ENCODE measurements at places on chromosomes 6 and 20. TPM values are rescaled to one million over a fixed set of nuclear protein-coding genes. Genes with fewer than 3 reads are reported as not detected.

SMIM13 gene
- total RNA-seq, result 13.1 TPM

ZNF341 gene
- 2.4 TPM for total RNA-seq

DNA sequence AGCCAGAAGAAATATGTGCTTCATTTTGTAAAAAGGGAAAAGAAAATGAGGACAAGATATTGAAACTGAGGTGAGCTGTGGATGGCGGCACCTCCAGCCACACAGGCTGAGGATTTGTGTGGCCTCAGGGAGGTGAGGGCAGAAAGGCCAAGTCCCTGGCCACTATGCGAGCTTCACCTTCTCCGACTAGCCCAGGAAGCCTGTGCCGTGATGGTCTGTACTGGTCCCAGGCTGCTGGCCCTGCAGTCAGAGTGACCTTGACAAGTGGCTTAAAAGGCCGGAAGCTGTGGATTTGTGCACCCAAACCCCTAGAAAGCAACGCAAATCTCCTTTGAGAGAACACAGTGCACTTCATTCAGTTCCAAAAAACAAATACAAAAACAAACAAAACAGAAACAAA, 48.1 kb downstream of the WDR27 start:
- DNase-seq, result no peak

- no peak for DNase-seq
Observed at GRCh38 chr6:41694815-41695526, 40.4 kb downstream of the TFEB start.

- peak; percentile 70 for DNase-seq
Observed at GRCh38 chr6:26401987-26402658, at the start of gene BTN3A1. Gene BTN3A1 (plus strand): TSS chr6:26402275. CDS start chr6:26405564, 3,289 bp downstream.

GRCh38 chr20:48689874-48690571, 137.8 kb downstream of the PREX1 start:
- no peak for DNase-seq

DNA sequence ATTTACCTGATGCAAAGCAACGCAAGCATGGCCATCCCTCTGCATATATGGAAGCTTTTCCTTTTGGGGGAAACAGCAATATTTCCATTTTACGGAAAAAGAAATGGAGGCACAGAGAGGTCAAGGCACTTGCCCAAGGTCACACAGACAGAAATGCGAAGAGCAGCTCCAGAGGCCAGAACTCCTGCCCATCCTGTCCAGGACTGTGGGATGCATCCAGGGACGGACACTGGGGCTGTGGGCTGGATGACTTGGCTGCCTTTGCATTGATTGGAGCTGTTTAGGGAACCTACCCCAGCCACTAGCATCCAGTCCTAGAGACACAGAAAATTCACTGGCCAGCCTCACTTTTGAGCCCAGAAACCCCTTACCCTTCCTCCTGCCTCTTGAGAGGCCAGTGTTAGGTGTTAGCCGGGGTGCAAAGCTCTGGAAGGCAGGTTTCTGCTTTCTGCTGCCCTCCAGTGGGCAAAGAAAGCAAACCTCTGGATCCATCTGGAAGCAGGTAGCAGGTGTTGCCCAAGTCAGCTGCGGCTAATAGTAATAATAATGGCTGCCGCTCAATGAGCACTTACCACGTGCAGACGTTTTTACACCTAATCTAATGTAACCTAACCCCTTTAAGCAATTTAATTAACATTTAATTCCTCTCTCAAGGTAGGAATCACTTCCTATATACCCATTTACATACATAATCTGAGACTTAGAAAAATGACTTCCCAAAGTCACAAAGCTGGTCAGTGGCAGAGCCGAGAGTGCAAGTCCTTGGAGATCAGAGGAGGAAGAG, 31.7 kb upstream of the CCN5 start:
- peak; percentile 53 for DNase-seq

GRCh38 chr20:59335377-59335776, 35.0 kb downstream of the EDN3 start:
- DNase-seq, result no peak

GRCh38 chr6:14217728-14218518, 100.4 kb downstream of the CD83 start:
- no peak for DNase-seq

DNA sequence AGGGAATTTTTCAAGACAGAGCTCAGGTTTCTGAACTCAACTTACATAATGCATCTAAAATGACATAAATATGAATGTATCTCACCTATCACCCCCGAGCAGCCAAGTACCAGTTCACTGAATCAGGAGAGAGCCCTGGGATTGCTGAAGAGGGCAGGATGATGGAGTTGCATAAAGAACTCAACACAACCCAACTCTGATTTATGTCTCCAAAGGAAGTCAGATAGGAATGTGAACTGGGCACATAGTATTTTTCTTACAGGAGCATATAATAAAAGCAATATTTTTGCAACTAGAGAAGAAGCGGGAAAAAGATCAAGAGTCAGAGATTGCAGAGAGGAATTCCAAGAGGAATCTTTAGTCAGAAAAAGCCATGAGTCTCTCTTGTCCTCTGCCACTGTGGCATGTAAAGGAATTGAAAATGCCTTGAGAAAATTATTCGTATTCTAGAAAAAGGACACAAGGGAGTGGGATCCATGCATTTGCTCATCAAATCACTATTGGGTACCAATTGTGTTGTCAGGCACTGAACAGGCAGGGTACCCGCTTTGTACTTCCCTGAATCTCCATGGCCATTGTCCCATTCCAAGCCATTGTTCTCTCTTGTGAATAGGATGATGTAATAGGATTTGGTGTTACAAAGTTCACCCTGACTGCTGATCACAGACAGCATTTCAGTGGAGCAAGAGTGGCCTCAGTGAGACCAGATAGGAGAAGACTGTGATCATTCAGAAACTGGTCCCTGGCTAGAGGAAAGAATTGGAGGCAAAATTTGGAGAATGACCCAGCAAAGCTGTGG, 16.3 kb downstream of the RIN2 start:
- DNase-seq, result no peak

GRCh38 chr6:7136859-7137334, 29.1 kb downstream of the RREB1 start:
- no peak for DNase-seq

- DNase-seq, result no peak
Observed at GRCh38 chr6:74741646-74742045, 464.2 kb downstream of the COL12A1 start.

DNA sequence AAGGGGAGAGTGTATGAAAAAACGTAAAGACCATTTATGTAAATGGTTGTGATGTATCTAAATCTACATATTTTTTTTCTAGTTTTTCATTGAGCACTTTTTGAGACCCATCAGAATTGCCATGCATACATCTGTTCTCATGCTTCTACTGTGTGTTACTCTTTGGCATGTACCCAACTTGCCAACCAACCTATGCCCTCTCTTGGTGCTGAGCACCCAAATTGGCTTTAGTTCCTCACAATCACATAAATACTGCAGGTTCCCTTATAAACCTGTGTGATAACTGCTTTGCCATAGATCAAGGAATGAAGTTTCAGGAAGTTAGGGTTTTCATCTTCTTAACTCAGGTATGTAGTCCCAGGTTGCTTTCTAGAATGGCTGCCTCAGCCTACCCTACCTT, 7.8 kb downstream of the ENPP3 start:
- DNase-seq, result no peak

- DNase-seq, result no peak
Observed at GRCh38 chr6:63816401-63816981, 180.9 kb downstream of the PHF3 start.

GRCh38 chr6:139587469-139587868, 213.0 kb upstream of the CITED2 start:
- no peak for DNase-seq

- DNase-seq, result no peak
Observed at GRCh38 chr6:105799056-105799455, 287.1 kb upstream of the PRDM1 start.

GRCh38 chr6:152957796-152958195, 25.0 kb downstream of the FBXO5 start:
- DNase-seq, result no peak

DNA sequence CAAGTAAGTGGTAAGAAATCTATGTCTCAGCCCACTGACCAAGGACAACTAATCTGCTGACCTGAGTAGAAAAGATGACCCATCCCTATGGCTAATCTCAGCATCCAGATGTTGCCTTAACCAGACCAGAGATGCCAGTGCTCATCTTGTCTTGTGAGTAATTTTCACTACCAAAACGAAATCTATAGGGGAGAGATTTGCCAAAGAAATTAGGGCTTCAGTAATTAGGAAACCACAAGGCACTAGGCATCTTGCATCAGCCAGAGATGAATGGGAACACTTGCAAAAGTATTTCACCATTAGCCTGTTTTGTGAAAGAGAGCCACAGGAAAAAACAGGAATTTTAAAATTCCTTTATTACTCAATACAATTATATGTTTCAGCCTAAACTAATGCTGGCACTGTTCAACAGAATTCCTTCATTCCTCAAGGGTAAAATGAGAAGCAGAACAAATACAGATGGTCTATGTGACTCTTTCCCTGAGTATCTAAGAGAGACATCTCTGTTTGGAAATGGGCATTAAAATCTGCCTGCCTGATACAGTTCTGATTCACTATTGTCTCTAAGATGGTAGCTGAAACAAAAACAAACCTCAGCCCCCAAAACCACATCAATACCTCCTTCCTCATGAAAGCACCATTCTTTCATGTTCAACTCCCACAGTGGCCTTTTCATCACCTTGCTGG, 87.8 kb downstream of the GMDS start:
- no peak for DNase-seq

DNA sequence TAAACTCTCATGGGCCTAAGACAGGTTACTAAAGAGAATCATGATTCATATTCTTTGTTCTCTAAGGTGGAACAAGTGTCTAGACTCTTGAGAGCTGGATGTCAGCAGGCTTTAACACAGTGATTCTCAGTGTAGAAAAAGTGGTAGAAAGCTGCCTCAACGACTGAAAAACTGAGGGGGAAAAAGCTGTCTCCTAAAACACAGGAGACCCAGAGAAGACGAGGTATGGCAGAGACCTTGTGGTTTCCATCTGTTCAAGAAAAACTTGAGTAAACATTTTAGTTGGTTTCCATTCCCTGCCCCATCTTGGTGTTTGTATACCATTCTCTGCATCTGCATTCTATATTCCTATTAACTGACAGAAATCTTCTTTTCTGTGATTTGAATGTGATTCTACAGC, 57.6 kb upstream of the MAP3K7 start:
- DNase-seq, result no peak
